Stimulated activated CD8-positive, alpha-beta memory T cell treated with anti-CD3 and anti-CD28 coated beads, Interleukin-7, amount 100 ng/mL, for 4 hours (primary cell): ENCODE measurements at places on chromosomes 13 and 19.
A peak's percentile ranks its signal among the peaks of the same experiment; 100 is the strongest.

- DNase-seq, result no peak
Observed at GRCh38 chr13:112684071-112684845, 5.6 kb upstream of the ATP11A start.

- DNase-seq, result no peak
Observed at GRCh38 chr13:87459419-87459818, 211.8 kb upstream of the SLITRK5 start.

GRCh38 chr19:11446652-11447301, 11.3 kb downstream of the PRKCSH start:
- peak; percentile 12 for DNase-seq

- DNase-seq, result no peak
Observed at GRCh38 chr19:15576526-15577156, 38.4 kb upstream of the CYP4F8 start.

GRCh38 chr13:85728811-85729210, 70.4 kb downstream of the SLITRK6 start:
- DNase-seq, result no peak
